SK-N-MC (cell line): ENCODE measurements at places on chromosomes 6 and 20.

GRCh38 chr20:37364013-37364926, 18.3 kb downstream of the SRC start:
- DNase-seq: no peak

- no peak for DNase-seq
Measured at GRCh38 chr6:121695329-121695728, 259.9 kb downstream of the GJA1 start.

- DNase-seq: no peak
Measured at GRCh38 chr20:43909720-43910119, 4.9 kb upstream of the TOX2 start.

- no peak for DNase-seq
Measured at GRCh38 chr20:25503936-25504335, 81.4 kb downstream of the NINL start.

DNA sequence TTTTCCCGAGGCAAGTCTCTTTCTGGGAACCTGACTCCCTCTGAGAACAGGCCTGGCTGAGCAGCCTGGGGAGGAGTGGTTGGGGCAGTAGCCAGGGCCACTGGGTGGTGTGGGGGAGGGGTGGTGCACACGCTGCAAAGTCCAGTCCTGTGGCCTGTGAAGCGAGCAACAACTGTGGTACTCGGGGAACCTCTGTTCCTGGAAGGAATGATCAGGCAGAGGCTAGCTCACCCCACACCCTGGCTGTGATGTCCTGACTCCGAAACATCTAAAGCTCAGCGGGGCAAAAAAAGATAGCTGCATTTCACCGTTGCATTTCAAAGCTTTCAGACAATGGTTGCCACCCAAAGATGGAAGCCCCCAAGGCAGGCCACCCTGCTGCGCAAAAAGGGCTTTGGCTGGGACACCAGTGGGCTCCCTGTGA, 25.5 kb downstream of the PCK1 start:
- DNase-seq: no peak

GRCh38 chr6:19972221-19972620, 135.1 kb downstream of the ID4 start:
- no peak for DNase-seq

- no peak for DNase-seq
Measured at GRCh38 chr6:154428897-154429296, 72.3 kb upstream of the IPCEF1 start.

- no peak for DNase-seq
Measured at GRCh38 chr6:68087399-68088133, 547.5 kb upstream of the ADGRB3 start.
